ENCODE measurements at places on chromosomes 1 and 21.
A peak's percentile ranks its signal among the peaks of the same experiment; 100 is the strongest.

DNA sequence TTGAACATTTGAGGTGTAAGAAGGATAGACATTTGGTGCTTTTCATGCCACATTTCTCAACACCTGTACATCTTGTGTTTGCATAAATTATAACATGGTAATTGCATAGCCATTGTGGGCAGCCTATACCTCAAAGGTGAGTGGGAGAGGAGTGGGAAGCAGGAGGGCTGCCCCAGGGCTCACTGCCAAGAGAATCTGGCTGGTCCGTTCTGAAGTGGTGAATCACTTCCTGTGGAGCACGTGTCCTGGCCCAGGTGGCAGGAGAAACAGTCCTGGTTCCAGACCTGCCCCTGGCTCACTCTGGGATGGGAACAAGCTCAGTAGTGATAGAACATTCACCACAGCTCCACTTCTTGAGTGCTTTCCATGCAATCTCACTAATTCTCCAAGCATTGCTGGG, 11.6 kb upstream of the OLFML2B start:
- peak; percentile 43 for DNase-seq

- peak; percentile 17 for DNase-seq
These were observed 234.2 kb upstream of the FGGY start for GRCh38 chr1:59062743-59063142.

DNA sequence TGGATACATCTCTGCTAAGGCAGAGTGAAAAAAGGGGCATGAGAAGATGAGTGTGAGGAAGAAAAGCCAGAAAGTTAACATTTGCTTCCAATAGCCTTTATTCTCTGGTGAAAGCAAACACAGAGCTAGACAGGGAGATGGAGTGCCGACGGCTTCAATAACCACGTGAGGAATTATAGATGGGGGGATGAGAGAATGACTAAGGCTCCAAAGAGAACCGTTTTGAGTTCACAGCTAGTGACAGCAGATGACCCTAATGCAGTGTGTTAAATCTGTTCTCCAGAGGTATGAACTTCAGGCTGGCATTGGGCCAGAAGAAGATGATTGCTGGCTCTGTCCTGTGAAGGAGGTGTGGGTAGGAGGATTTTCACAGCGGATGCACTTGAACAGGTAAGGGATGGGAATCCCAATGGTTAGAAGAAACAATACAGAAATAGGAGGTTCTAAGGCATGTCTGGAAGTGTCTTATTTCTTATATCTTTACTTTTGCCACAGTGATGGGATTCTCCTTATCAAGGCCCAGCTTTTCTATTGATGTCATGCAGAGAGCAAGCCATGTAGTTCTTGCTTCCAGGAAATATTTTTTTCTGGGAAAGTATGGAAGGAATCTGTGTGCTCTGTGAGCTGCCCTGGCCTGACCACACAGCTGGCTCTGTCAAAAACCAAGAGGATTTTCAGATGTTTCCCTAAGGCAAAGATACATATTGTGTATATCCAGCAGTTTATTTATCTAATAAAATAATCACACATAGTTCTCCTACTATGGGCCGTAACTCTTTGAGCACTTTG, 573.8 kb downstream of the LTN1 start:
- DNase-seq = no peak

GRCh38 chr1:192797891-192798290, 10.9 kb upstream of the RGS2 start:
- DNase-seq = no peak

- peak; percentile 77 for DNase-seq
These were observed 94.5 kb downstream of the SYT2 start for GRCh38 chr1:202615501-202616354.

Measured in RCC 7860 (cell line).